Upper lobe of right lung (tissue), 1 donor: ENCODE measurements at places on chromosomes 7 and 10.

- H3K36me3 ChIP-seq: peaks cover 35% of the 10 kb centered on the region
- no peak overlapping the region for H3K27ac ChIP-seq
- no peak for DNase-seq
- H3K4me3 ChIP-seq: no peak overlapping the region
- H3K27me3 ChIP-seq: no peaks in the 10 kb centered on the region
- peaks cover 8% of the 10 kb centered on the region for H3K4me1 ChIP-seq
These were observed 85.9 kb downstream of the DLG5 start for GRCh38 chr10:77840636-77841035.

DNA sequence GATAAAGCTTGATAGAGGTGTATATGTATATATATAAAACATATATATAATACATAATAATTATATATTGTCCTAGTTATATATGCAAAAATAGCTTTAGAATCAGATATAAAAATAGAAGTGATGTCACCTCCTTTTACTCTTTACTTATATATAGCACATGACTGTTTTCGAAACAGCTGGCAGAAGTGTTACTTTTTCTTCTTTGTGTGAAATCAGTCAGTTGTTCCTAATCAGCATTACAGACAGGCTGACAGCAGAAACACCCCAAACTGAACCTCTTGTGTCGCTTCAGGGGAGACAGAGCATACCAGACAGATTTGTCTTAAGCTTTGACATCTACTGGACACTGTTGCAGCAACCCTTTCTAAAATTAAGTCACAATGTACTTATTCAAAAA is 684.9 kb upstream of the CELF2 start:
- no peaks in the 10 kb centered on the region for H3K36me3 ChIP-seq
- no peaks in the 10 kb centered on the region for H3K4me1 ChIP-seq
- H3K4me3 ChIP-seq: no peak overlapping the region
- H3K27me3 ChIP-seq: no peaks in the 10 kb centered on the region
- H3K27ac ChIP-seq: no peak overlapping the region

DNA sequence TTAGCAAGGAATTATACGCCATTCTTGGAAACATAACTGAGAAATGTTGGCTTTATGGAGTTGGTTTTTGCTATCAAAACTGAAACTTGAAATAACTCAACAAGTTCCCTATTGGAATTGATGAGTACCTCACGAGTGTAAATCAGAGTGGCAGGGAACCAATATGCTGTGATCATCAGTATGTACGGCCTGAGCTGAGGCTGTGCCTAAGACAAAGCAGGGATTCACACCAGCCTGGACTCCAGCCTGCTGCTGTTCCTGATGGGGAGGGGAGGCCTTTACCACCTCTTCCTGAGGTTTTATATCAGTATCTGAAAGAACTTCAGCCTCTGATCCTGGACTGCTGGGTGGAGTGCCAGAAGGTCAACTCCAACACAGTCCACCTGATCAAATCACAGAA is 52.7 kb downstream of the CRTAC1 start:
- no peaks in the 10 kb centered on the region for H3K4me1 ChIP-seq
- H3K27me3 ChIP-seq: peaks cover 34% of the 10 kb centered on the region
- no peak for DNase-seq
- no peak overlapping the region for H3K27ac ChIP-seq

DNA sequence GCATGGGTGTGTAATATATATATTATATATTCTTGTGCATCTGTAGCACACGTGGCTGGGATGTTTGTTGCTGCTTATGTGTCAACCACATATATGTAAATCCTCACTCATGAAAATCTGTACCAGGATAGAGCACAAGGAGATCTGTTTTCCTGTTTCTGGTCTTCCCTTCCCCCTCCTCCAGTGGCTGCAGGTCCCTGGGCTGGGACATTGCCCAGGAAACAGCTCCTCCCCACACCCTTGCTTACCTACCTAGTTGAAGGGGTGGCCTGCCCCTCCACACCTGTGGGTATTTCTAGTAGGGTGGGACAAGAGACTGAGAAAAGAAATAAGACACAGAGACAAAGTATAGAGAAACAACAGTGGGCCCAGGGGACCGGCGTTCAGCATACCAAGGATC is 2.2 kb downstream of the SFXN3 start:
- H3K27ac ChIP-seq: peak overlapping the region; percentile 94
- peak overlapping the region; percentile 89 for H3K4me3 ChIP-seq
- H3K4me1 ChIP-seq: peaks cover 13% of the 10 kb centered on the region
- H3K36me3 ChIP-seq: peaks cover 38% of the 10 kb centered on the region

DNA sequence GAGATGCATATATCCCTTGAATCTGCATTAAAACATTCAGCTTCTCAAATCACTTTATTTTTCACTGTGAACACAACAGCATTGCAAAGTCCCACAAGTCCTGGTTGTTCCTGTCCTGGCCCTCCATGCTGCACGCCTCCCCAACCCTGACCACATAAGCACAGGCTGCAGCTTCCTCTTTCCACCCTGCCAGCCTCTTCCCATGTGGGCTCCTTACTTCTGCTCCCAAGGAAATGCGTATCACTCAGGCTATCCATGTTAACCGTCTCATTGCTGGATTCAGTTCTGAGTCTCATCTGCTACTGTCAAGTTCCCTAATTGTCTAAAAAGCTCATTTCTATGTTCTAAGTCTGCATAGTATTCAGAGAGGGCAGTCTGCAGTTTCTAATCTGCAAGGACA is 89.7 kb upstream of the ZPBP start:
- H3K4me1 ChIP-seq: no peaks in the 10 kb centered on the region
- no peaks in the 10 kb centered on the region for H3K27me3 ChIP-seq
- DNase-seq: peak; percentile 69
- H3K4me3 ChIP-seq: no peak overlapping the region

GRCh38 chr10:123141791-123142700 is 5.9 kb upstream of the HMX2 start:
- H3K27me3 ChIP-seq: peaks cover 100% of the 10 kb centered on the region
- no peaks in the 10 kb centered on the region for H3K36me3 ChIP-seq
- H3K4me3 ChIP-seq: no peak overlapping the region
